NCI-H146 (cell line): ENCODE measurements at places on chromosomes 1 and 21.

DNA sequence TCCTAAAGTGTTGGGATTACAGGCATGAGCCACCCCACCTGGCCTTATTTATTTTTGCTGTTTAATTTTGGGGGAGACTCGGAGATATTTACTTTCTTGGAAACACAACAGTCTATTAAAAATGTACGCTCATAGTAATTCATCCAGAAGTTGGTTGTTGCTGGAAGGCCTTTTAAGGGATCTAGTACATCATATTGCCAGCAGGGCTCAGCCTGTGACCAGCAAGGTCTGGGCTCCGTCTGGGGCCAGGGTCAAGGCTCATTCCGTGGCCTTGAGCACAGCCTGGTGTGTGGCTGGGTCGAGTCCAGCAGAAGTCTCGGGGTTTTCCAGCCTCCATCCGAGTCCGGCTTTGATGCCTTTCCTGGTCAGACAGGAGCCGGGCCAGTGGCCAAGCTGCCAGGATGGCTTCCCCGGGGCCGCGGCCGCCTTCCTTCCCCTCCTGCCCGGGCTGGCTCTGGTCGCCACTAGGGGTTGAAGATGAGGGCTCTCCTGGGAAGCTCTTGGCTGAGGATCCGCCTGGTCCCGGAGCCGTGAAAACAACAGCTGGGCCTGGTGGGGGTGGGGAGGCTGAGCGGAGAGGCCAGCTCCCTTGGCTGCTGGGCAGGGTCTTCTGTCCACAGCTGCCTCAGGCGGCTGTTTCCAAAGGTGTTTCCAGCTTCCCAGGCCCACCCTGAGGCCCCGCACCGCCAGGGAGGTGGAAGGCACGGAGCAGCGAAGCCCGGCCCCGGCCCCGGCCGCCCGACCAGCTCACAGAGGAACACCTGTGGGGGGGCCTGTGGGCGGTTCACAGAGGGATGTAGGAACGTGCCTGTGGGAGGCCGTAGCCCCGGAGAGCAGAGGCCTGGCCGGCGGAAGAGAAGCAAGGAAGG lies 5.1 kb upstream of the VWA1 start:
- DNase-seq: no peak

DNA sequence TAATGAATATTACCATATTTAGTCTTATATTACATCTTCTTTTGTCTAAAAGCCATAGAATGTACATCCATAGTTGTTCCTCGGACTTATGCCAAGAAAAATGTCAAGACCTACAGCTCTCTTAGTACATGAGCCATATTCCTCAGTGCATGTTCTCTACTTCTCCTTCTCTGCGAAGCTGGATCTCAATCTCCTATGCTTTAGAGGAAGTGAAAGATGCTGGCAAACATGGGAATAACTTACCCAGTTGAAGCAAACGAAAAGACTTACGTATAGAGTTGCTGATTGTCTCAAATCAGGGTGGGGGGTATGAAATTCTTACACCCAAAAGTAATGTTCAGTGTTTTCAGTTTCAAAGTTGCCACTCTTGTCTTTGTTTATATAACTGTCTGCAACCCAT lies 32.7 kb downstream of the OR13G1 start:
- no peak for DNase-seq

GRCh38 chr1:2354511-2355372 lies 36.6 kb downstream of the MORN1 start:
- DNase-seq: no peak

DNA sequence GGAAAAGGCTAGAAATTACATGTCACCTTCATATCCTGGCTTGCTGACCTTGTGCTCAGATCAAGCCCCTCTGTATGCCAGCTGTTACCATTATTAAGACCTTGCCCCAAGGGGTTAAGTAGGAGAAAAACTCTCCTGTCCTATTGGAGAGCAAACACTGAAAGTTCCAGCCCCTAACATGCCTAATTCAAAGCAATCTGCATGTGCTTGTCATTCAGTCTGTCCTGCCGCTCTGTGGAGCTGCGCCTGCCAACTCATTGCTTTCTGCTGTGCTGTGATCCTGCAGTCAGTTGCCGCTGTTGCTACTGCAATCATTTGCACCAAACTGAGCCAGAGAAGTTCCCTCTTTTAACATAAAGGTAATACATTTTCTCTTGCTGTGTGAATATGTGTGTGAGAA lies 113.4 kb downstream of the DISP1 start:
- DNase-seq: peak; percentile 56

DNA sequence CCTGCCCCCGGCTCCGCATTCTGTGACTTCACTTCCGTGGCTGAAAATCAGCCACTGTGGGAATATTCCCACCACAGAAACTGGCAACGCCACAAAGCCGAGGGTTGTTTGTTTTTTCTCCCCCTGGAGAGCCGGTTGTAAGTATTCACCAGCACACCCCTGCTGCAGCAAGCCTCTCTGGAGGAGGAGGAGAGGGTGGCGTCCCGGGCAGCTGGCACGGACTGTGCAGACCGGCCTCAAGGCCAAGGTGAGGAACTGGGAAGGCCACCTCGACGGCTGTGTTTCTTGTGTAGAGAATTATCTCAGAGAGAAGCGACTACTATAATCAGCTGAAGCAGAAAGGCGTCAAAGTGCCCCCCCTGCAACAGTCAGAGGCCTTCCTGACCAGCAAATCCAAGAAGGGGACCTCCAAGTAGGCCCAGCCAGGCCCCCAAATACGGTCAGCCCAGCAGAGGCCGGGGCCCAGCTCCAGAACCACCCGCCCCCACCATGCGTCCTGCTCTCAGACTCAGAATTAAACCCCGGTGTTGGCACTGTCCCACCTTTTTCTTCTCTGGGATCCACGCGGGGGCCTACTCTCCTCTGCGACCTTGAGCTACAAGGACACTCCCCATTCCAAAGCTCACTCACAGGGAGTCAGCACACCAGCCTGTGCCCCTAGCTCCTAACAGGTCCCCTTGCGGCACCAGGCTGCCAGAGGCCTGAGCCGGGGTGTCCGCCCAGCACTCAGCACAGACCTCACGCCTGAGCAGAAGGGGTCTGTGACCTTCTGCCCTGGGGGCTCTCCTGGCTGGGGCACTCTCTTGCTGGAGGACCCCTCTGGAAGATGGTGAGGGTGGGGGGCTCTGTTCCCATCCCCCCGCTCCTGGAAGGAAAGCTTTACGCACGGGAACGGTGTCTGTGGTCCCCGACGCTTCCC lies 1.2 kb upstream of the SMIM1 start:
- no peak for DNase-seq
